ENCODE measurements at places on chromosomes 7 and 10.

GRCh38 chr10:80871083-80871482 lies 333.4 kb downstream of the SH2D4B start:
- DNase-seq = no peak

DNA sequence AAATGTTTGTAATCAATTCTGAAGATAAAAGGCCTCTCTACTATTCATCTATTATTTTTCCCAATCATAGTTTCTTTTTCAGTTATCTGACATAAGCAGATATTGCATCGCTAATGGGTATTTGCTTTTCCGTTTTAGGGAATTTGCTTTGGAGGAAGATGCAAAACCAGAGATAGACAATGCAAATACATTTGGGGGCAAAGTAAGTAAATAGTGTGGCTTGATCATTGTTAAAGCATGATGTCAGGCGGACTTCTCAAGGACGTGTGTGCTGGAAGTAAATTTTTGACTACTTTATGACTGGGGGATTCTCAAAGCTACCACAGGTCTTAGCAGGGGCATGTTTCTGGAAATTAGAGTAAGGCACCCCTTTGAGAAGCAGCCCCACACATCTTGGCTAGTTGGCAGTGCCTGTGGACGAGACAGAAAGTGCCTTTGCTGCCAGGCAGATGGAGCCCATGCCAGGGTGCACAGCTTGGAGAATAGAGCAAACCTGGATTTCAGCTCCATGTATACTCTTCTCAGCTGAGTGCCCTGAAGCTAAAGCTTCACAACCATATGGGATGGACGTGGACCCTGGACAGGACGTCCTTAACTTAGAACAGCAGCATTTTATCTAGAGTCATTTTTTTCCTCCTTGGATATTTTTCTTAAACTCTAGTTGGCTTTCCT lies 68.6 kb downstream of the SRI start:
- DNase-seq = no peak

DNA sequence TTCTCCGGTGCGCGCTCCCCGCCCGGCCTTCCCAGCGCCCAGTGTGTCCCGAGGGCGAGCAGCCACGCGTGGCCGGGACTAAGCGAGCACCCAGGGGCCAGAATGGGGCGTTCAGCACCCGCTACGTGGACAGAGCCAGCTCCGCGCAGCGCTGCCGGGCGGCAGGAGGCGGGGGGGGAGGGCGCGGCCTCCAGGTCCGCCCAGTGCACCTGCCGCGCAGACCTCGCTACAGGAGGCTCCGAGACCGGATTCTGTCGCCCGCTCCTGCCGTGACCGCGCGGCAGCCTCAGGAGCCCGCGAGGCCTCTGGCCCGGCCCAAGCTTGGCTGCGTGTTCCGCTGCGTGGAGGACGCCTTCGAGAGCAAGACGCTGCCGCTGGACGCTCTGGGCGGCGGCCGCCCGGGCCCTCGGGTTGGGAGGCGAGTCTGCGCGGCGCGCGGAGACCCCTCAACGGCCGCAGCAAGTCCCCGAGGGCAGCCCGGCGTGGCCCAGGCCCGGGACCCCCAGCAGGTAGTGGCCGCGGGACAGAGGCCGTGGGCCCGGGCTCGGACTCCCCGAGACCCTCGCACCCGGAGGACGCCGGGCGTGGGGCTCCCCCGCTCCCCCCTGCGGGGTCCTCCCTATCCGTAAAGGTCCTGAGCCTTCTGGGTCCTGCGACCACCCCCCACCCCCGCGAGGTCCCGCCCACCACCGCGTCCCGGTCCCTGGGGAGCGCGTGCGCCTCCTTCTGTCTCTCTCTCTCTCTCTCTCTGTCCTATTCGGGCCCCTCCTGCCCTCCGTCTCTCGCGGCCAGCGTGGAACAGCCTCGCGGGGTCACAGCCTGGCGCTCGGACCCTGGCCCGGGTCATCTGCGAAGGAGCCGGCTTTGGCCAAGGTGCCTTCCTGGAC lies 904 bp upstream of the DPYSL4 start:
- peak; percentile 18 for DNase-seq

DNA sequence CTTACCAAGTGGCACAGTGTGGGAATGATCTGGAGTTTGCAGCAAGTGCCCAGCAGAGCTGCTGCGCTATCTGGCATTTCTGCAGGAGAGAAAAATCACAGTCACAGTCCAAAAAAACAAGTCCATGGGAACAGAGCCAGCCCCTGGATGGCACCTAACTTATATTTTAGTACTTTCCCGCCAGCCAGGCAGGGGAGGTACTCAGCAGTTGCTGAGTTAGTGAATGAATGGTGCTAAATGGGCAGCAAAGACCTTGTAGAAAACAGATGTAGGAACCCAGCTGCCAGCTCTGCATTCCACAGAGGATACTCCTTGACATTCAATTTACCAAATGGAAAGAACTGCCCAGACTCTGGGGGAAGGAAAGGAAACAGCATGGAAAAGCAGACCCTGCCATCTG lies 54.5 kb downstream of the GSDME start:
- DNase-seq = no peak

DNA sequence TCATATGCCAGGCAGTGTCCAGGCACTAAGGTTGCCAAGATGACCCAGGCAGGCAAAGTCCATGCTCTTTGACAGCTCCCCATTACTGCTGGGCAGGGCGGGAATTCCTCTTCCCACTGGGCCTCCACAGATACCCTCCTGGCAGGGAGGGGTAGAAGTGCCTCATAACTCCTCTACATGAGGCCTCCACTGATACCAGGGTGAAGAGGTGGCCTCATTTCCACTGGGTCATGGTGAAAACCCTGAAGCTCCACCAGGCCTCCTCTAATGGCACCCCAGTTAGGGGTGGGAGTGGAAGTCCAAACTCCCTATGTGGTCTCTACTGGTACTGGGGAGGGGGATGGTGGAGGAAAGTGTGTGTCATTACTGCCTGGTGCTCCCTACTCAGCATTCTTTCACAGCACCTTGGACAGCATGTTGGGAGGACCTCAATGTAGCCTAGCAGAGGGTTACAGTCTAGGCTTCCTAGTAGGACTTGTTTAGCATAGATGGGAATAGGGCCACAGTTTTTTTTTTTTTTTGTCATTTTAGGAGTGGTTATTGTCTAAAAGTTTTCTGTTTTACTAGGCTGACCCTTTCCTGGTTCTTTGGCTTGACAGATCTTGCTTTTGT lies 34.6 kb upstream of the GLCCI1 start:
- DNase-seq = no peak

- DNase-seq = no peak
Observed at GRCh38 chr10:964988-965417, 23.2 kb upstream of the GTPBP4 start.

DNA sequence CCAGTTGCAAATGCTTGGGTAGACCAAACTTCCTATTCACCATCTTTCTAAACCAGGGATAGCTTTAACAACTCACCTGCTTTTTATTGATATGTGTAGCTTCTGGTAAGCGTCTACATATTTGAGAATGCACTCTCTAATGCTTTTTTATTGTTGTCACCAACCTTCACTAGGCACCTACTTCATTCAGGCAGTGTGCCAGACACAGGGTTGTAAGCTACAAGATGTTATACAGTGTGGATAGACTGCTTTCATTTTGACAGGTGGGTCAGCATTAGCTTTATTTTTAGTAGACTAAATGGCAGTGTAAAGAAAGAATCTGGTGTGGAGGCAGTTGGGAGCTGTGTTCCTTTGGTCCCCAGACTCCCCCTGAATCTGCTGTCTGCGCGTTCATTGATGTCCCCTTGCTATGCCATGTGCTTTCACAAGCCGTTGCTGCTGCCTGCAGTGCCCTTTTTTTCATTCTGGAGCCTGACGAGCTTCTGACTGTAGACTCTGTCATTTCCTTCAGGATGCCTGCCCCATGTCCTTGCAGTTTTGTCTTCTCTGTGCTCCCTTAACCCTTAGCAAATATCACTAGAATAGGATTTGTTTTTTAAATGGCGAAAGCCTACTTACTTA lies 32.1 kb downstream of the NRF1 start:
- no peak for DNase-seq

GRCh38 chr10:47368431-47369180 lies 15.5 kb downstream of the ZNF488 start:
- DNase-seq = no peak

- DNase-seq = no peak
Observed at GRCh38 chr7:151181011-151181431, 6.0 kb downstream of the ASB10 start.

DNA sequence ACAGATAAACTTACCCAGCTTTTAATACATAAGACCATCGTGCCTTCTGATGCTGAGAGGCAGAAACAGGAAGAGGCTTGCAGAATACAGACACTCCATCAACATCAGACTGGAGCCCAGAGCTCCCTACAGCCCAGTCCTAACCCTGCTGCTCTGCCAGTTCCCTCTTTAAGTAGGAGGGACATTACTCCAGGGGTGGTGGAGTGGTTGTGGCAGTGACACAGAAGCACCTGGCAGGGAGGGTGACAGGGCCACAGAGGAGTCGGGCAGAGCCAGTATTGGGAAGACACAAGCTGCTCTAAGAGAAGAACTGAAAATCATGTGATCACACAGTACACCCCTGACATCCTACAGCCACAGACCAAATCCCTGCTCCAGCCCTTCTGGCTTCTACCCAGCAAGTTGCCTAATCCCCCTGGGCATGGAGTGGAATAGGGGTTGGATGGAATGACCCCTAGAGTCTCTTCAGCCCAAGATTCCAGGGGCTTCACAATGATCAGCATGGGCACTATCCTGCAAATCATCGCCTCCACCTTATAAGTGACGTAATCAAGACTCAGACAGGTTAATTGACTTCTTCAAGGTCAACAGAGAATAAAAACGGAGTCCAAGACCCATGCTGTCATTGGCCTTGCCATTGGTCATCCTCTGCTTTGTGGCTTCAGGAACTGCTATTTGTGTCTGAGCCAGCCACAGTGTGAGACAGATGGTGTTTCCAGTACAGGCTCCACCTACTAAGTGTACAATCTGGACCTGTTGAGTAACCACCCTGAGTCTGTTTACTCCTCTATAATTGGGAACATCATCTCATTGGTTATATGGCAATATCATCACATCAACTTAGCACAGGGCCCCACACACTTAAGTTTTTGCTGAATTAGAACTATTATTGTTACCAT lies 61.1 kb upstream of the ZMIZ1 start:
- DNase-seq = no peak

GRCh38 chr7:94701555-94701973 lies 45.6 kb upstream of the SGCE start:
- no peak for DNase-seq

GRCh38 chr7:50595491-50596102 lies 30.4 kb upstream of the DDC start:
- no peak for DNase-seq

DNA sequence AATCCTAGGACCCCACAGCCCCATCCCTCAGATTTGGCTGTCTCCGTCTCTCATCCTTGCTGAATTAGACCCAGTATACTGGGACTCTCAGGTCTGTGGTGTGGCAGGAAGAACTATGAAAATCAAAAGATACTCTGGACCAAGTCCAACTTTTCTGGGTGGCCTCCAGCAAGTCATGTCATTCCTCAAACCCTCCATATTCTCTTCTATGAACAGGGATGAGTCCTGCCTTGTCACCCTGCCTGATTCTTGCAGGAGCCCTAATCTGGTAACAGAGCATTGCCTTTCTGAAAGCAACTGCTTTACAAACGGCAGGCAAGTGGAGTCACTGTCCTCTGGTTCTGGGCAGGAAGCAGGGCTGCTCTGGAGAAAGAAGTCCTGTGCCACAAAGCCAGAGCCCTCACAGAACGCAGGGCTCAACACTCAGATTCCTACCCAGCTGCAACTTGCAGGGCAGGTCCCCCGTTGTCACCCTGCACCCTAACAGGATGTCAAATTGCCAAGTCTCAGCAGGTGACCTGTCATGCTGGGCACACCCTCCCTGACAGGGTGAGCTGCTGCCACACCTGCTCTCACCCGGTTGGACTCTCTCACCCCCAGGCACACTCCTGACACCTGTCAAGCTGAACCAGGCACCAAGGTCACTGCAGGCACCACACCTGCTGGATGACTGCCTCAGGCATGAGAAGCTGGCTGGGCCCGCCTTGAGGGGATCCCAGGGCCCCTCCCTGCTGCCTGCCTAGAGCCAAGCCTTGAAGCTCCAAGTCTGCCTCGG lies 227.7 kb downstream of the KCNMA1 start:
- no peak for DNase-seq

GRCh38 chr7:45660201-45660900 lies 86.2 kb downstream of the ADCY1 start:
- no peak for DNase-seq

GRCh38 chr7:2944739-2945138 lies 98.9 kb downstream of the CARD11 start:
- no peak for DNase-seq

DNA sequence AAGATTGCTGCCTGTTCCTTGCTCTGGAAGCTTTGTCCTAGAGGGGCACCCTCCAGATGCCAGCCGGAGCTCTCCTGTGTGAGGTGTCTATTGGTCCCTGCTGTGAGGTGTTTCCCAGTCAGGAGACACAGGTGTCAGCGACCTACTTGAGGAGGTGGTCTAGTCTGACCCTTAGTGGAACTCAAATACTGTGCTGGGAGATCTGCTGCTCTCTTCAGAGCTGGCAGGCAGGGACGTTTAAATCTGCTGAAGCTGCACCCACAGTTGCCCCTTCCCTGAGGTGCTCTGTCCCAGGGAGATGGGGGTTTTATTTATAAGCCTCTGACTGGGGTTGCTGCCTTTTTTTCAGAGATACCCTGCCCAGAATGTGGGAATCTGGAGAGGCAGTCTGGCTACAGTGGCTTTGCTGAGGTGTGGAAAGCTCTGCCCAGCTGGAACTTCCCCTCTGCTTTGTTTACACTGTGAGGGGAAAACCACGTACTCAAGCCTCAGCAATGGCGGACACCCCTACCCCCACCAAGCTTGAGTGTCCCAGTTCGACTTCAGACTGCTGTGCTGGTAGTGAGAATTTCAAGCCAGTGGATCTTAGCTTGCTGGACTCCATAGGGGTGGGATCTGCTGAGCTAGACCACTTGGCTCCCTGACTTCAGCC lies 119.2 kb downstream of the PPP1R9A start:
- no peak for DNase-seq

DNA sequence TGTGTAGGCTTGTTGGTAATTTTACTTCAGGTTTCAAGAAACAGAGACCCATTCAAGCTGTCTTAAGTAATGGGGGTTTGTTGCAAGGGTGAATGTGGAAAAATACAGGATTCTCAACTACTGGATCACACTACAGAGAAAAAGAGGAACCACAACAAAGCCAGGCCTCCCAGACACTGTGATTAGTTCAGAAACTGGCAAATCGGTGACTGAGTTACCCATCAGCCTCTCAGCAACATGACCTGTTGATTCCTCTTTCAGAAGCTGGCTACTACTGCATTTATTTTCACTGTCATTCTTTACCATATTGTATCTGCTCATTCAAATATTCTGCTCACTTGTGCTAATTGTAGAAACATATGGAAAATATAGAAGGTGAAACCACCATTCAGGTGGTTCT lies 16.0 kb downstream of the CCDC71L start:
- DNase-seq = no peak

DNA sequence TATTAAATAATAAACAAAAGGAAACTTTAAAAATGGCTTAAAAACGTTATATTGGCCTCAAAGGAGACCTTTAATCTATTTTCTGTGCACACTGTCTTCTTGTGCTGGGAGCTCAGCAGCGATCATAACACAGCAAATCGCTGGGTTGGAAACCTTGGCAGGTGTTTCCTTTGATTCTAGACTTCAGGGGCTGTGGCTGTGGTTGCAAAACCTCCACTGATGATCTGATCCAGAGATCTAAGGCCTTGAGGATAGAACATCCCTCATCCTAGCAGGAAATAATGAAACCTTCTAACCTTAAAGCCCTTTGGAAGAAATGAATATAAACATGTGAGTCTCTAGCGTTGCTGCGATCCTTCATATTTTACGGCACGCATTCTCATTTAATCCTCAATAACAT lies 29.8 kb downstream of the CDHR3 start:
- no peak for DNase-seq

All from NCI-H748 treated with DMSO at 0.1 percent for 48 hours (cell line).